ENCODE measurements at places on chromosomes 6 and 20. TPM values are rescaled to one million over a fixed set of nuclear protein-coding genes. Genes with fewer than 3 reads are reported as not detected.

Gene TCP11
- 0.31 TPM for total RNA-seq

GRCh38 chr6:129733290-129733689 is 23.3 kb upstream of the ARHGAP18 start:
- no peak for DNase-seq

- DNase-seq: no peak
Observed at GRCh38 chr6:14270925-14271788, 153.6 kb downstream of the CD83 start.

- DNase-seq: no peak
Observed at GRCh38 chr6:156617376-156617775, 159.8 kb upstream of the ARID1B start.

DNA sequence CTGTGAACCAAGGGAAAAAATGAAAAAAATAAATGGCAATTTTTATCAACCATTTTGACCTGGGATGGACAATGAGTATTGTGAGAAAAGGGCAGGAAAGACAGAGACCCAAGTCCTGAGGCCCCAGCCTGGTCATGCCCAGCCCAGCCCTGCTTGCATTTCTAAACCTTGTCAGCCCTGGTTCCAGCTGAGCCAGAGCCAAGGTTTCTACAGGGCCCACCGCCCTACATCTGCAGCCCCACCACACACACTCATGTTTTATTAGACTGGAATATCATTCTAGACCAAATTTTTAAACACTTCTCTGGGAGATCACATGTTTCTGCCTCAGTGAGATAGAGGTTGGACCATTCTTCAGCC is 667 bp upstream of the CST9L start:
- no peak for DNase-seq

Measured in H7 (cell line).